GM06990 (cell line): ENCODE measurements at places on chromosomes 5 and 9.

GRCh38 chr9:129664746-129665388 is 580 bp upstream of the PRRX2 start:
- DNase-seq, result no peak

DNA sequence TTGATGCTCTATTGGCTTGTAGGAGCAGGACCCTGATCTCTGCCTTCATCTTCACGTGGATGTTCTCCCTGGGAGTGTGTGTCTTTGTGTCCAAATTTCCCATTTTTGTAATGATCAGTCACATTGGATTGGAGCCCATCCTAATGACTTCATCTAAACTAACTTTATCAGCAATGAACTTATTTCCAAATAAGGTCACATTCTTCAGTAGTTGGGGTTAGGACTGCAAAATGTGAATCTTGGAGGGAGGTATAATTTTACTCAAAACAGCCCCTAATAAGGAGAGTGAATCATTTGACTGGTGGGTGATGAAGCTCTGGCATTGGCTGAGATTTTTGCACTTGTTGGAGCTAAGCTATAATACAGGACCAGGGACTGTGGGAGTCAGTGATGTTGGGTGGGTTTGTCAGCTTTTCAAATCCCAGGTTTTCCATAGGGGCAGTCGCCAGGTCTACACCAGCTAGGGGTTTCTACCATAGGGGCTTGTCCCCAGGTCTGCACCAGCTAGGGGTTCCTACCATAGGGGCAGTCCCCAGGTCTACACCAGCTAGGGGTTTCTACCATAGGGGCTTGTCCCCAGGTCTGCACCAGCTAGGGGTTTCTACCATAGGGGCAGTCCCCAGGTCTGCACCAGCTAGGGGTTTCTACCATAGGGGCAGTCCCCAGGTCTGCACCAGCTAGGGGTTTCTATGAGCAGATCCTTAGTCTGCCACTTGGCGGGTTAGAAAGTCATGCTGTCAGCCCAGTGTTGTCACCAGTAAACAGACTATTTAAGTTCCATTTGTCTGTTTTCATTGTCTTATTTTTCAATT is 382.6 kb upstream of the DAP start:
- no peak for DNase-seq

DNA sequence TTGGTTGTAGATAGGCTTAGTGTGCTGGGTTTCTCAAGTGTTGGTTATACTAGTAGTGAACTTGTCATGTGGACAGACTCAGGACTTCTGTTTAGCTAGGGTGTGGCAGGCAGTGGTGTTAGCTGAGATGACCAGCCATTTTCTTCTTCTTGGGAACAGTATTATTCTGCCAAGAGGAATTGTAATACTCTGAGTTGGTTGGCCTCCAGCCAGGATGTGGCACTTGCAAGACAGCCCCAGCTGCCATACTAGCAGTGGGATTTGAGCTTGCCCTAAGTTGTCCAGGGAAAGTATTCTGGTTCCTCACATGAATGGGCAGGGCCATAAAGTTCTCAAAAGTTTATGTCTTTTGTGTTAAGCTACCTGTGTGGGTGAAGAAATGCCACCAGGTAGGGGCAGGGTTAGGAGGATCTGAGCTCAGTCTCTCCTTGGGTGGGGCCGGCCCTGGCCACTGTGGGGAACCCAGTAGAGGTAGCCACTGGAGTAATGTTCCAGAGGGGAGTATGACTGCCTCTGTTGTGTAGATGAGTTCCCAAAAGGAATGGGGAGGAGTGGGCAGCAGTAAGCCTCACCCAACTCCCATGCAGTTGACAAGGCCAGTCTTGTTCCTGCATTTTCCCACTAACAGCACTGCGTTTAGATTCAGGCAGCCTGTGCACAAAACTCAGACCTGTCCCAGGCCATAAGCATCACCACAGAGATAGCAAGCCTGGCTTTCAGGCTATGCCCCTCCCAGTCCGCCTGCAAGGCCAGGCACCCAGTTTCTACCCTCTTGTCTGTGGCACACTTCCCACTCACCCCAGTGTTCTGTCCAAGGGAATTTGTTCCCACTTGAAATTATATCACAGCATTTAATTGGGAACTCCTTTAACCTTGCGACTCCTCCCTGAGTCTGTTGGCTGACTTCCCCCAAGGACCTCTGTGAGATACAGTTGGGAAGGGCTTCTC is 250.7 kb downstream of the ANXA1 start:
- DNase-seq, result no peak

DNA sequence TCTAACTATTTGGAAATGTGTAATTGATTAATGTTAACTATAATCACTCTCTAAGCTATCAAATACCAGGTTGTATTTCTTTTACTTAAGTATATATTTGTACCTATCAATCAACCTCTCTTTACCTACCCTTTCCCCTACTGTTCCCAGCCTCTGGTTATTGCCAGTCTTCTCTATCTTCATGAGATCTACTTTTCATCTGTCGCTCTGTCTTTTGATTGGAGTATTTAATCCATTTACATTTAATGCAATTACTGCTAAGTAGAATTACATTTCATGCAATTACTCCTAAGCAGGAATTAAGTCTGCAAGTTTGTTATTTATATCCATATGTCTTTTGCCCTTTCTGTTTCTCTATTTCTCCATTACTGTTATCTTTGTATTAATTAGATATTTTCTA is 148.1 kb downstream of the MAT2B start:
- DNase-seq, result no peak

DNA sequence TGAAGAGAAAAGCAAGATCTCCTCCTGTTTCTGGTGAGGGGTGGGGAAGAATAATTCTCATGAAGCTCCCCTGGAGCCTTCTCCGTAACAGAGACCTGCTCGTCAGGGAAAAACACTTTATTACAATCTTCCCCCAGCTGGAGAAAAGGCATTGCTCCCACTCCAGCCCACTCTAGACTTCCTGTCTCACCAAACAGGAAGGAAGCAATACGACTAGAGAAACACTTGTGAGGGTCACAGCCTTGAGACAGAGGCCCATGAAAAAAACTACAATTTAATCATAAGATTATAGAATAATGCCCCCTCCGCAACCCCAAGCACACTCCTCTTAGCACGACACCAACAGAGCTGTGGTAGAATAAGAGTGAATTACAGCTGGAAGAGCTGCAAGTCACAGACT is 197.2 kb upstream of the S1PR3 start:
- no peak for DNase-seq

GRCh38 chr5:134029156-134029555 is 24.4 kb upstream of the VDAC1 start:
- DNase-seq, result no peak

- no peak for DNase-seq
Measured at GRCh38 chr5:120640778-120641177, 176.7 kb downstream of the PRR16 start.

DNA sequence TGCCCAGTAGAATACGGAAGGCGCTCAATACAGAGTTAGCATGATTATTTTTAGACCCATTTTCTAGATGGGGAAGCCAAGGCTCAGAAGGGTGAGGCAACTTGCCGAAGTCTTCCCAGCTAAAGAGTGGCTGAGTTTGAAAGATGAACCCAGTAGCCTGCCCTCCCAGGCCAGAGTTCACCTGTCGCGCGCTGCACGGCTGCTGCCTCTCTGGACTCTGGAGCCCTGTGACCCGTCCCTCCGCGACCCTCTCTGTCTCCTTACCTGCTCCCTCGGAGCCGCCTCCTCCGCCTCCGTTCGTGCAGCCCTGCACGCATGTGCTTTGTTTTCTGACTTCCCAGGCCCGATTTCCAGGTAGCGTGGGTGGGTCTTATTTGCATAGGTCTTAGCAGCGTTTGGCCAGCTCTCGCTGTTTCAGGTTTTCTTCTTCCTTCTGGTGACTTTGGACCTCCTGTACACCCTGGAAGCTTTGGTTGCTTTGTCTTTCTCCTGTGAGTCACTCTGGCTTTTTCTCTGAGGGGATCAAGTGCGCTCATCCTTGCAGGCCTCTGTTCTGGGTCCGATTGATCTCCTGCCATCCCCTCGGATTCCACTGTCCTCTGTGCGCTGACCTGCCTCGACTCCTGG is at the start of gene RNF183:
TSS of gene RNF183 (minus strand) at position 585 of the 627 bp plus-strand sequence. CDS start 5,192 bp downstream, outside the sequence.
- no peak for DNase-seq

DNA sequence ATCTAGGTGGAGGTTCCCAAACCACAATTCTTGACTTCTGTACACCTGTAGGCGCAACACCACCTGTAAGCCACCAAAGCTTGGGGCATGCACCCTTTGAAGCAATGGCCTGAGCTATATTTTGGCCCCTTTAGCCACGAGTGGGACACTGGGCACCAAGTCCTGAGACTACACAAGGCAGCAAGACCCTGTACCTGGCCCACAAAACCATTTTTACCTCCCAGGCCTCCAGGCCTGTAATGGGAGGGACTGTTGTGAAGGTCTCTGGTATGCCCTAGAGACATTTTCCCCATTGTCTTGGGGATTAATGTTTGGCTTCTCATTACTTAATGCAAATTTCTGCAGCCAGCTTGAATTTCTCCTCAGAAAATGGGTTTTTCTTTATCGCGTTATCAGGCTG is 24.6 kb upstream of the FAM151B start:
- no peak for DNase-seq

GRCh38 chr5:132498152-132498551 is 7.6 kb upstream of the IRF1 start:
- DNase-seq, result no peak

- no peak for DNase-seq
Measured at GRCh38 chr5:26700759-26701384, 337.5 kb downstream of the CDH9 start.

- no peak for DNase-seq
Measured at GRCh38 chr5:177176175-177176711, 42.7 kb downstream of the NSD1 start.

DNA sequence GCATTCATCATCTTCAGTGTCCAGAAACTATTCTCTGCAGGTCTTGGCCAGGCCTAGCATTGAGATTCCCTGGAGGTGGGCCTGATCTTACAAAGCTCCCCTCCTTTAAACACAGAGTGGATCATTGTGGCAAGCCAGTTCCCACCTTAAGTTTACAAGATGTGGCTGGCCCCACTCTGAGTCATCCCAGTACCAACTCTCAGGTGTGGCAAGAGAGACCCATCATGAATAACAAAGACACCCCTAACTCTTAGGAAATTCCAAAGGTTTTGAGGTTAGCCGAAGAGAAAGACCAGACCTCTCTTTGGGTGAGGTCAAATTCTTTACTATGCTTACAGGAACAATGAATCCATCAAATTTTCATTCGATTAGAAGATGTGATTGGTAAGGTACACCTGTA is 78.2 kb downstream of the RFK start:
- DNase-seq, result no peak

- no peak for DNase-seq
Measured at GRCh38 chr5:10743526-10743925, 17.5 kb downstream of the DAP start.

DNA sequence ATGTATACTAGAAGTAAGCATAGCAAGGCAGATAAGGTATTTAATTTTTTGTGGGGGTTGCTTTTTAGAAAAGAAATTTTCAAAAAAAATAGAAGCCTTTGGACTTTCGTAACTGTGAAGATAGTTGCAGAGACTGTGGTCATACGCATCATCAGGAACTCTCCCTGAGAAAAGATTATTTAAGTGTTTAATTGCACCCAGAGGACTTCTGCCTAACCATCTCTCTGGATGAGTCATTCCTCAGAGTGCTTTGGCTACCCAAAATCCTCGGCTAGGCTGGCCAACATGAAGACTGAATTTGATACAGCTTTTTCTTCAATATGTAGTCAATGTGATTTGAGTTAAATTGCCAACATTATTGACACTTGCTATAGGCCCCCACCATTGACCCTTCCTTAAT is 296.4 kb downstream of the TLR4 start:
- no peak for DNase-seq

- no peak for DNase-seq
Measured at GRCh38 chr9:12318732-12319685, 374.2 kb upstream of the TYRP1 start.

GRCh38 chr5:75536694-75537360 is 25.1 kb downstream of the POLK start:
- DNase-seq, result no peak

- peak; percentile 46 for DNase-seq
Measured at GRCh38 chr5:109695005-109695926, 5.5 kb downstream of the MAN2A1 start.

DNA sequence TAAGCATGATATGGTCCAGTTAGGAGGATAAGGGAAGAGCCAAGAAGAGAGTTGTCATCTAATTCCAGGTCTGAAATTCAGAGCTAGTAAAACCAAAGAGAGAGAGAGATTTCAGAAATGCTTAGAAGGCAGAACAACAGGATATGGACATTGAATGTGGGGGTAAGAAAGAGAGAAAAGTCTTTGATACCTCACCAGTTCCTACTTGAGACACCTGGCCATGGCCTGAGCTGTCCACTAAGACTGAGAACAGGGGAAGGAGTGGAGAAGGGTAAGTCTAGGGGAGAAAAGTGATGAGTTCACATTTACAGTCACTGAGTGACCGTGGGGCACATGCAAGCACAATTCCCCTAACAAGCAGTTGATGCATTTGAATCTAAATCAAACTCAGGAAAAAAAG is 35.5 kb downstream of the TIMD4 start:
- no peak for DNase-seq

GRCh38 chr5:81549123-81549522 is 155.2 kb upstream of the ACOT12 start:
- DNase-seq, result no peak

GRCh38 chr5:124948062-124948753 is 201.8 kb upstream of the ZNF608 start:
- no peak for DNase-seq

DNA sequence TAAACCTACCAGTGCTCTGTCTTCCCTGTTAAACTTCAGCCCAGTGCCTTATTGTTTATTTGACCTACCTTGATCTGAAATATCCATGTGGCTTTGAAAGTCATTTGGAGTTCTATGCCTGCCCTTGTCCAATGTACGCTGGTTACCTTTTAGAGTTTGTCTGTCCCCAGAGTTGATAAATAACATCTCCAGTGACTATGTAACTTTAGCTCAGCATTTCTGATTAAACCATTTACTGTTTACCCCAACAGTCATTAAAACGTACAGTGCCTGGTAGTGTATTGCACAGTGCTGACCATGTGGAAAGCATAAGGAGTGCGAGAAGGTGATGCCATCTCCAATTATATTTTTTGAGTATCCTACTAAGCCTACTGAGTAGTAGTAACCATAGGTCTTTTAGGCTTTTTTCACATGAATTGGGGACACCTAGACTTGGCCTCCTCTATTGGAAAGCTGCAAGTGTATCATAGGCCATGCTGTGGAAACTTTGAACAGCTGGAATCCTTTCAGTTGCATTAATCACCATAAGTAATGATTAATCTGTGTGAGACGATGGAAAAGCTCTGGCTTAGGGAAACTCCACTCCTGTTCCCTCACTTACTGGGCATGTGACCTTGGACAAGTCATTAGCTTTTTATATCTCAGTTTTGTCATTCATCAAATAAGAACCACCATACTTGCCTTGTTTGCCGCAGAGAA is 93.5 kb downstream of the MAST4 start:
- no peak for DNase-seq

- no peak for DNase-seq
Measured at GRCh38 chr5:169272111-169272510, 28.8 kb downstream of the SLIT3 start.
